ENCODE measurements at places on chromosomes 7 and 10. TPM values are rescaled to one million over a fixed set of nuclear protein-coding genes. Genes with fewer than 3 reads are reported as not detected.

The TEX36 gene
- total RNA-seq = not detected

The PPP1R17 gene
- 3.0 TPM for total RNA-seq

The LIPJ gene
- 0.74 TPM for total RNA-seq

The CNNM1 gene
- 3.4 TPM for total RNA-seq

The ACHE gene
- 16.7 TPM for total RNA-seq

The FAM131B gene
- 79.7 TPM for total RNA-seq

The KEL gene
- total RNA-seq = 0.49 TPM

The FAM25C gene
- not detected for total RNA-seq

The ANKRD7 gene
- total RNA-seq = 1.7 TPM

The SKAP2 gene
- total RNA-seq = 3.7 TPM

The WDFY4 gene
- 0.49 TPM for total RNA-seq

The ABCC2 gene
- total RNA-seq = 0.49 TPM

The BZW2 gene
- 85.6 TPM for total RNA-seq

The GBF1 gene
- total RNA-seq = 23.1 TPM

The AKR1B1 gene
- 44.7 TPM for total RNA-seq

The SPAM1 gene
- not detected for total RNA-seq

The DNAJB6 gene
- 157 TPM for total RNA-seq

The FAM237B gene
- not detected for total RNA-seq

The VTI1A gene
- 43.0 TPM for total RNA-seq

The SERPINE1 gene
- total RNA-seq = 0.74 TPM

The HOXA3 gene
- not detected for total RNA-seq

The MKRN1 gene
- 80.9 TPM for total RNA-seq

The GJD4 gene
- not detected for total RNA-seq

The CCL24 gene
- not detected for total RNA-seq

The HTRA1 gene
- 46.7 TPM for total RNA-seq

The IFIT2 gene
- total RNA-seq = 2.7 TPM

The GIMAP7 gene
- 1.5 TPM for total RNA-seq

The CFTR gene
- total RNA-seq = 0.25 TPM

The TCTN3 gene
- total RNA-seq = 12.5 TPM

The SPDYE11 gene
- under 0.01 TPM for total RNA-seq

The METTL2B gene
- total RNA-seq = 25.1 TPM

The CACNA2D1 gene
- total RNA-seq = 219 TPM

The AP1S1 gene
- 96.1 TPM for total RNA-seq

The CFAP69 gene
- 6.9 TPM for total RNA-seq

The TMEM196 gene
- total RNA-seq = 12.0 TPM

The SP8 gene
- total RNA-seq = 4.9 TPM

The TMEM270 gene
- total RNA-seq = not detected

The DGKB gene
- 3.9 TPM for total RNA-seq

The GNGT1 gene
- total RNA-seq = not detected

The SLC29A4 gene
- 12.3 TPM for total RNA-seq

The TMEM178B gene
- total RNA-seq = 64.7 TPM

The CFAP43 gene
- 10.6 TPM for total RNA-seq

The SEMA4G gene
- total RNA-seq = 14.8 TPM

The ADRB1 gene
- total RNA-seq = 2.0 TPM

The ICA1 gene
- total RNA-seq = 20.4 TPM

The SLC26A5 gene
- not detected for total RNA-seq
